Dermis microvascular lymphatic vessel endothelial cell (primary cell): ENCODE measurements at places on chromosomes 7 and 10.

DNA sequence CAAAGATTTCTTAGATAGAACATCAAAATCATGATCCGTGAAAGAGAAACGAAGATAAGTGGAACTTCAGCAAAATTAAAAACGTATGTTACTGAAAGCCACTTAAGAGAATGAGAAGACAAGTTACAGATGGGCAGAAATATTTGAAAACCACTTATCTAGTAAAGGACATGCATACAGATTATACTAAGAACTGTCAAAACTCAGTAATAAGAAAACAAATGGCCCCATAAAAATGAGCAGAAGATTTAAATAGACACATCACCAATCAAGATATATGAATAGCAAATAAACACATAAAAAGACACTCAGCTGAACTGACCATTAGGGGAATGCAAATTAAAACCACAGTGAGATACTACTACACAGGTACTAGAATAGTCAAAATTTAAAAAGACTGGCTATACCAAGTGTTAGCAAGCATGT is 343.7 kb downstream of the PTEN start:
- DNase-seq, result no peak

GRCh38 chr7:149703044-149703650 is 70.2 kb downstream of the ZNF467 start:
- no peak for DNase-seq

- no peak for DNase-seq
Measured at GRCh38 chr7:50101873-50102272, 8.8 kb upstream of the ZPBP start.

- DNase-seq, result no peak
Measured at GRCh38 chr7:4650433-4651047, 31.6 kb upstream of the FOXK1 start.

DNA sequence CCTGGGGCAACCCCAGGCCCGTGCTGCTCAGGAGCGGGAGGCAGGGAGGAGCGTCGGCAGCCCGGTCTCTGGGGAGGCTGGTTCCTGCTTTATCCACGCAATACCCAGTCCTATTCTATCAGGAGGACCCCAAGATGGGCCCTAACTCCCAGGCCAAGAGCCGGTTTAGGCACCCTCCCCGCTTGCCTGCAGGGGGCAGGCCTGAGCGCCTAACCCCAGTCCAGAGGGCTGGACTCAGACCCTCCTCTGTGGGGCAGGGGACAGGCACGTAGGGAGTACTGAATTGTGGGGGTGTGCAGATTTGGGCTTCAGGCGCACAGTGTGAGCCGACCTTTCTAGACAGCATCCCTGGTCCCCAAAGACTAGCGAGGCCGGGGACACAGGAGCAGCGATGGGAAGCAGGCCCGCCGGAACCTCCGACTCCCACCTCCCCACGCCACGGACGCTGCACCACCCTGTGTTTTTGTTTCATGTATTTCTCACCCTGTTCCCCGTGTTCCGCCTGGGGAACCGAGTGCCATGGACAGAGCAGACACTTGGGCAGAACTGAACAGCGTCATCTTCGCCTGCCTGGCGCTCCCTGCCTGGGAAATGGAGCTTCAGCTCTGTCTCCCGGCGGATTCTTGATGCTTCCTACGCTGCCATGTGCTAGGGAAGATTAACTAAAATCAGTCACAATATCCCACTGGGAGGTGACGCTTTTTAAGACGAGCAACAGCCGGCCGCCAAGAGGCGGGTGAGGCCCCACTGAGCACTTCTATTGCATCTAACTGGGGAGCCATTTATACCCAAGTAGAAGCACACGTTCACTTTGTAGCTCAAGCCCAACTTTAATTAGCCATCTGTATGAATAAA is 5.3 kb downstream of the NUDT1 start:
- DNase-seq, result peak; percentile 18

DNA sequence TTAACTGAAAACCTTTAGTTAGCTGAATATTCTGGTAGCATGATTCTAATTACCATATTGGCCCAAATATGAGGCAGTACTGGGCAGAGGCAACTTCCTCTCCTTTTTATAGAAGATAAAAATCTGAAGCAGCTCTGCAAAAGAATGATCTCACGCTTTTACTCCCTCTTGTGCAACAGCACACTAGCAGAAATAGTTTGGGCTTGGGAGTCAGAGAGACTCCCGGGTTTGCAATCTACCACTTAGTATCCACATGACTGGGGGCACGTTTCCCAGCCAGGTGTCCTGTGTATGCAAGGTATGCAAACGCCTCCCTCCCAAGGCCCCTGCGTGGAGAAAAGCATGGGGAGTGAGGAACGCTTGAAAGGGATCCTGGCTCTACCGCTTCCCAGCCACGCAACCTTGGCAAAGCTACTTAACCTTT is 47.2 kb upstream of the RHEB start:
- no peak for DNase-seq

- DNase-seq, result no peak
Measured at GRCh38 chr7:55120501-55121198, 101.8 kb downstream of the EGFR start.

DNA sequence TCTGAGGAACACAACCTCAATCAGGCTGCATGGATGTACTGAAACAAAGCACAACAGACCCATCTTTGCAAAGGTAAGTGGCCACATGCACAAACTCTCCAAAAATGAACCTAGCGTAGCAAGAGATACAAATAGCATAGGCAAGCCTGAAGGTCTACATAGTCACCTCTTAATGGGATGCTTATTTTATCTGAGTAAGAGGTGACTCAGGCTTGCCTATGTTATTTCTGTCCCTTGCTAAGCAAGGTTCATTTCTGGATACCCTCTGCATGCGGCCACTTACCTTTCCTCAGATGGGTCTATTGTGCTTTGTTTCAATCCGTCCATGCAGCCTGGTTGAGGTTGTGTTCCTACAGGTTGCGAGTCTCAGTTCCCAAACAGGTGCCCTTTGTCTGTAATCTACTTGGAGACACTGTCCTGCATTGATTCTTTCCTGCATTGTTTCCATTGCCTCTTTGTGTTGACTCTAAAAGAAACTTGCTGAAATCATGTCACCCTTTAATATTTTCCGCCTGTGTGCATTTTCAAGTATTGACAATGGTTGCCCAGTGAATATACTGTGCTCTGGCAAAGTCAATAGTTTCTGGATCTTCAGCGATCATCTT is 291.8 kb upstream of the LYZL1 start:
- DNase-seq, result no peak

DNA sequence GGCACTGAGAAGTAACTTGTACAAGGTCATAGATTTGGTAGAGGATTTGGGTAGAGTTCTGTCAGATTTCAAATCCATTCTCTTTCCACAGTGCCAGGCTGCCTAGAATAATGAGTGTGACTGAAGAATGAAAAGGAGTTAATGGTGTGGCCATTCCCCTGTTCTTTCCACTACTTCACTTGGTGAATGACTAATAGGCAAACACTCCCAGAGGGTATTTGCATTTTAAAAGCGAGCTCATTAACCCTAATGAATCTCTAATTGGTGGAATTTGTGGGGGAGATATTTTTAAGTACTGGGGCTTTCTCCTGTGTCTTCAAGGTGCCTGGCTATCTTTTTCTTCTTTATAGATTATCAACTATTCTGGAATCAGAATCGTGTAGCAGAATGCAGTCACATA is 74.8 kb upstream of the RPA3 start:
- DNase-seq, result no peak

DNA sequence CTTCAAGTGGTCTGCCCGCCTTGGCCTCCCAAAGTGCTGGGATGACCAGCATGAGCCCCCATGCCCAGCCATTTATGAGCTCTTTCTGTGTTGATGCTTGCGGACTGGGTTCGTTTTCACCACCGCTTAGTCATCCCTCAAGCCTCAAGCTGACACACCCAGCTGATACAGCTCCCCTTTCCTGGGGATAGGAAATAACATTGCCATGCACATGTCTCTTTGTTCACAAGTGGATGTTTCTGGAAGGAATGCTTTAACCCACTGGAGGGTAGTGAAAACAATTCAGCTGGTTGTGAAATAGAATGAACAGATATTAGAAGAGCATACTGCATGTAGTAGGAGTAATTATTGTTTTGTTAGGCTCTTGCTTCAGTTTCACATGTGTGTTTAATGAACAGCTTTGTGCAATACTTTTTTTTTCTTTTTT is 8.5 kb upstream of the METTL27 start:
- DNase-seq, result peak; percentile 92

DNA sequence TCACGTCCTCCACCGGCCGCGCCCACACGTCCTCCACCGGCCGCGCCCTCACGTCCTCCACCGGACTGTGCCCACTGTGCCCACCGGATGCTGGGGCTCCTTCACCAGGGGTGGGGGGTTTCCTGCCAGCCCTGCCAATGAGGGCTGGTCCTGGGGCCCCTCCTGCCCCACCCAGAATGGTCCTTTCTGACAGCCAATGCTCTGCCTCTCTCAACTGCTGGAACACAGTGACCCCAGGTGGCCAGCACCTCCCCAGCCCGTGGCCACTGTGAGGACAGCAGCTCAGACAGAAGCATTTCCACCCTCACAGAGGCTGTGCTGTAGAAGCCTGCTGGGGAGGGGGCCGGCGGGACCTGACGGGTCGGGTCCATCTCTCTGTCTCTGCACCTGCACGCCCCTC is 90.1 kb upstream of the DNAAF5 start:
- peak; percentile 41 for DNase-seq

- no peak for DNase-seq
Measured at GRCh38 chr7:112150823-112151641, 55.2 kb downstream of the DOCK4 start.

GRCh38 chr10:30978843-30979242 is 52.8 kb downstream of the ZNF438 start:
- no peak for DNase-seq

- DNase-seq, result no peak
Measured at GRCh38 chr7:159139202-159139601, 5.5 kb downstream of the VIPR2 start.

DNA sequence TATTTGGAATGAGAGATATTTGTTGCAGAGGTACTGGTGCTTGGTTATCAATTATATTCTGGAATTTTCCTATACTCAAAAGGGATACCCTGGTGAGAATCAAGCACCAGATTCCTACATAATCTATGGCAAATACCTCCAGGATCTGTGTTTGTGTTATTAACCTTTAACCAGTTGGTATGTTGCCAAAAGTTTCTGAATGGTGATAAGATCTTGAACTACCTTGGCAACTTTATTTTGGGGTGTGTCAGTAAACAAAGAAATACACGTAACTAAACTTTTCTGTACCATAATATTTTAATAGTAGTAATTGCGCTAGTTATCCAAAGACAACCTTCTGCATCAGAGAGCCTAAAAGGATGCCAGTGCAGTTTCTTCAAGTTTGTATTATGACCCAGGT is 13.4 kb downstream of the SCIN start:
- no peak for DNase-seq

GRCh38 chr10:90652519-90652918 is 205.3 kb downstream of the HTR7 start:
- DNase-seq, result no peak

DNA sequence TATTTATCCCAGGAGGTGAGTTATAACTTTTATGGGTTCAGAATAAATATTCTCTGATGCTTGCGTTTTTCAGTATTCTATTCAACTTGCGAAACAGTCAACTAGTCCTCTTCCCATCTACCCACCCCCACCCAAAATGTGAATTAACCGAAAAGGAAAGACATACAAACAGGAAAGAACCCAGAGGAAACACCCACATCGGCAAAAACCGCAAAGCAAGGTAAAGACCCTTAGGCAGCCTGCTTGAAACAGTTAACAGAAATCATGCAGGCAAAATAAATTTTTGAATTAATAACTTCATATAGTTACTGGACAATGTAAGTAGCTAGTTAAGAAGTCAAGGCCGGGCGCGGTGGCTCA is 5.4 kb downstream of the ZC3HAV1 start:
- DNase-seq, result peak; percentile 22

DNA sequence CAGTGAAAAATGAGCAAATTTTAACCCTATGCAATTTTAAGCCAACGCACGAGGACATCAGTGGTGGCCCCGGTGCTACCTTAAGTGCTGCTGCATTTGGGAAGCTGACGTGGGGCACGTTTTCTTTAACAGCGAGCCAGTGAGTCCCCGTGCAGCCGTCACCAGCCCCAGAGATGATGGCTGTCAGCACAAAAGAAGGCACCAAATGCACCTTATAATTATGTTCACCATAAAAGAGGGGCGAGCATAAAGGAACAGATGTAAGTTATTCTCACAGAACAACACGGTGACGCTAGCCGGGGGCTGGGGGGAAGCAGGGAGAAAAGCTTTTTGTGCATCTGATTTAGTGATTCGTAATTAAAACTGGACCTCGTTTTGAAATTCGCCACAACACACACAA is 260.1 kb downstream of the DNAJB6 start:
- no peak for DNase-seq

- DNase-seq, result no peak
Measured at GRCh38 chr7:25929448-25929847, 222.6 kb upstream of the NFE2L3 start.

- no peak for DNase-seq
Measured at GRCh38 chr10:118565301-118566075, 30.0 kb downstream of the PRLHR start.

- no peak for DNase-seq
Measured at GRCh38 chr7:44120395-44120794, 3.0 kb downstream of the POLD2 start.

DNA sequence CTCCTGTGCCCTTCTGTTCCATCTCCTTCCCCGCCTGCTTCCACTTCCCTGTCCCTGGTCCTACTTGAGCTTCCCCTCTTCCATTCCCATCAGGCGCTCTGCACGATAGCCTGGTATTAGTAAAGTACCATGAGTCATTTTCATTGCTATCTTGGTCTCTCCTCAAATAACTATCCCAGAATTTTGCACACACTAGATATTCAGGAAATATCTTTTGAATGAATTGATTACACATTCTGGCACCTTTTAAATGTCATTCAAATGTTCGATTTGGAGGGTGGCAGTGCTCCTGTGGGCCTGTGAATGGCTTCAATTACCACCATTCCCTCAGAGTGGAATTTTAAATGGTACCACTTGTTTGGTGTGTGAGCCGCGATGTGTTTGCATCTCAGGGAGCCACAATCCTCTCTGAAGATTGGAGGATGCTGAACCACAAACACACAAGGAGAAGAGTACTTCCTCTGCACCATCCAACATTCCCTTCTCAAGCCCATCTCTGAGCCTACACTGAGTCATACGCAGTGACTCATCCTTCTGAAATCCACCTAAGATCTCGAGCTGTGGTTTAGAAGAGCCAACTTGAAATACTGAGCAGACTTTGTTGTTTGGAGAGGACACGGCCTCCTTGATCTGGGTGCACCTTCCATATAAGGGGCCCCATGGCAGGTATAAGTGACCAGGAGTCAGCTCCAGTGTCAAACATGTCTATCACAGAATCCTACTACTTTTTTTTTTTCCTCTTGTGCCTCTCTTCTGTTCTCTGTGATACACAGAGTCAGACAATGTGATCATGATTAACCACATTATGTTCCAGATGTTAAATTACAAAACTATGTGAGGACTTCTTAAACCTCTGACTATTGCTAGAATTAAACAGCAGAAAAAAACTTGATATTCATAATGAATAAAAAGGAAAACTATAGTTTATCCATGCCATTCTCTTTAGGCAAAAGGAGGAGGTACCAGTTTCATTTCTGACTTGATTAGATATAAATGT is 81.9 kb downstream of the BMPER start:
- DNase-seq, result peak; percentile 65

GRCh38 chr7:127736511-127736910 is 84.5 kb downstream of the SND1 start:
- no peak for DNase-seq
